Islet precursor cell (in vitro differentiated cells): ENCODE measurements at places on chromosomes 1 and 21.

DNA sequence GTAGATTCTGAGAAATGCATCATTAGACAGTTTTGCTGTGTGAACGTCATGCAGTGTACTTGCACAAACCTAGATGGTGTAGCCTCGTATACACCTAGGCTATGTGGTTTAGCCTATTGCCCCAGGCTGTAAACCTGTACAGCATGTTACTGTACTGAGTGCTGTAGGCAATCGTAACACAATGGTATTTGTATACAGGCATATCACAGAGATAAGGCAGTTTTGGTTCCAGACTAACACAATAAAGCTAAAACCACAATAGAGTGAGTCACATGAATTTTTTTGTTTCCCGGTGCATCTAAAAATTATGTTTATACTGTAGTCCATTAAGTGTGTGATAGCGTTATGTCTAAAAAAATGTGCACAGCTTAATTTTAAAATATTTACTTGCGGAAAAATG, 6.9 kb downstream of the IL10RB start:
- no peak for DNase-seq

GRCh38 chr1:86380257-86380861, 15.8 kb downstream of the ODF2L start:
- DNase-seq = no peak

GRCh38 chr1:111846842-111847241, 91.1 kb downstream of the DDX20 start:
- DNase-seq = no peak

DNA sequence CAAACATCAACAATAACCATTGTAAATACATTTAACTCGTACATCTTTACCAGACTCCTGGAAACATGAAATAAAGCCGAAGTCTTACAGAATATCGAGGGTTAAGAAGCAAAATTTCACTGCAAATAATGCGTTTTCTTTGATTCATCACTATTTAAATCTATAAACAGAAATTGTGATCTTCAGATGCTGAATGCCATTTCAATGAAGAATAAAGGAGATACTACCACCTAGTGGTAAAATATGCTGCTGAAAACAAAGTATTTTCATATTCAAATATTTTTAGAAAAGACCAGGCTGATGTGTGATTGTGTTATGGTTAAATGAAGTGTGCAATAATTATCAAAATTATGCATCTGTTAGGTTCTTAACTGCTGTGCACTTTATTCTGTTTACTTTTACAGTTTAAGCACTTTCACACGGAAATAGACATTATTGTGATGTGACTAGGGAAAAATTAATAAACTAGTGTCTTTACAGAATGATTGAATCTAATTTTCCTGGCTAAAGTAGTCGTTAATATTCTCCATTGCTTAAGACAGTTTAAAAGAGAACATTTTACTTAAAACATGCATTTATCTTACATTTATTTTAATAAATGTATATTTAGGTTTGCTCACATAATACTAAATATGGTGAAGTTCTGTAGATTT, 1093.1 kb downstream of the MRPL39 start:
- no peak for DNase-seq

DNA sequence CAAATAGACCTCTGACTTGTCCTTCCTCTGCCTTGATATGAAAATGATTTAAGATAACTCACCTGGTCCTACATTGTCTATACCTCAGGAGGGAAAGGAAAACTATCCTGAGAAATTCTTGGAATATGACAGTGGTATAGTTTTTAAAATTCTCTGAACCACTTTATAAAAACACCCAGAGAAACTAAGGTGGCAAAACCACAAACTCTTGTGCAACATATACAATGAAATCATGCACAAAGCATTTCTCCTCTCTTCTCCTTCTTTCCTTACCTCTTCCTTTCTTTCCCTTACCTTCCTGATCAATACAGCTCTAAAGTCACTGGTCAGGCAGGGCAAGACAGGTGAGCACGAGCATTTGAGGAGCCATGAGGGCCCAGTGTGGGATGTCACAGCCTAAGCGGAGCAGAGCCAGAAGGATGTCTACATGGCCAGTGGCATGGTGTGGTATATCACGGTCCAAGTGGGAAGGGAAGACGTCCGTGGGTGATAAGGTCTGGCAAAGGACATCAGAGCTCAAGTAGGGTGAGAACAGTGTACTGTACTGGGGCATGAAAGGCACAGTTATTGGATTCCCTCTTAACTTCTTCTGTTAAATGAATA, 543.3 kb downstream of the DPYD start:
- DNase-seq = no peak

DNA sequence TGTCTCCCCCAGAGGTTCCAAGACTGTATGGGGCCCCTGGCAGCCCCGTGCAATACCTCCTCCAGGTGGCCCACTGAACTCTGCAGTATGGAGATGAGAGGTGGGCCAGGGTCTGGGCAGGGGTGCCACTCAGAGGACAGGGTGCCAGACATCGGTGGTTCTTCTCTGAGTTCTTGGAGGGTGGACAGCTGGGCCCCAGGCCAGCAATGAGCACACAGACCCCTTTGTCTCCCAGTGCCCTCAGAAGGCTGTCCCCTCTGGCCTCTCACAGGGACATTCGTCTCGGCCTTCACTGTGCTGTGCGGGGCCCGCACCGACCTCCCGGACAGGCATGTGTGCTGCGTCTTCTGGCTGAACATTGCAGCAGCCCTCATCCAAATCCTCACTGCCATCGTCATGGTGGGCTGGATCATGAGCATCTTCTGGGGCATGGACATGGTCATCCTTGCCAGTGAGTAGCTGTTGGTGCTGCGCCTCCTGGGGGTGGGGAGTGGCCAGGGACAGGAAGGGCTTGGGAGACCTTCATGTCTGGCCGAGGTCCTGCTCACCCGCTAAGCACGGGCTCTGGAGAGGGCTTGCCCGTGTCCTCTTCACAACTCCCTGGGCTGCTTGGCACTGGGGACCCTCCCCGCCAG, 48.1 kb downstream of the STUM start:
- DNase-seq = no peak

DNA sequence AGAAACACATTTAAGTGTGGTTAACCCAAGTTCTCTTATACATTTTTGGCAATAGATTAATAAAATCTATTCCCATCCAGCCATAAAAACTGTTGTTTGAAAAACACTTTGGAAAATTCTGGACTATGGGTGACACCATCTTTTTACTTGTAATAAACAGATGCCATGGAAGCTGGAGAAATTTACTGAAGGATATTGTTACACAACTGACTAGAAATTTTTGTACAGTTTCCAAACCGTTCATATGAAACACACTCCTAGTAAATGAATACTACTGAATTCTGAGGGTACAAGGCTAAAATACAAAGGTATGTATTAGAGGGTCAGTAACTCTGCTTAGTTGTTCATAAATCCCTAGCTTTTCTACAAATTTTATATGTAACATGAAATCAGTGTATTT, 48.7 kb downstream of the TRIM33 start:
- DNase-seq = no peak

DNA sequence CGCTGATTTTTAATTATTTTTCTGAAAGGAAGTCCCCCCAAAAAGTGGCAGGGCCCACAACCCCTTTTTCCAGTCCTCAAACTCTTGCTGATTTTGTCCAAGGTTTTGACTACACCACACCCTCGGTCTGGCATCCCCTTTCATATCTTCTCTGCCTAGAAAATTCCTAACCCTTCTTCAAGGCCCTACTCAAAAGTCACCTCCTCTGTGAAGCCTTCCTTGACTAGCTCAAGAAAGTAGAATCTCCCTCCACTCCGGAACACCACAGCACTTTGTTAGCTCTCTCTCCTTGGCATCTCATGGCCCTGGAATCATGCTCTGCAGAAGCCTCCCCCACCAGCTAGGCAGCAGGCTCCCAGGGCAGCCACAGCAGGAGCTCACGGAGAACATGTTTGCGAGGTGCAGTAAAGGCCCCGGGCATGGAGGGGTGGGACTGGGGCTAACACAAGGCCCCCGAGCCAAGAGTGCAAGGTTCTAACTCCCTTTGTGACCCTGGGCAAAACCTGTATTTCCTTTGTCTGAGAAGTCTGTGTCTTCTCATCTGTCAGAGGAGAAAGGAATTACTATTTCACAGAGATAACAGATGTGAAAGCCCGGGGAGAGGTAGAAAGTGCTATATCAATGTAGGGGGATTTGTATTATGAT, 17.7 kb upstream of the S100A7 start:
- DNase-seq = peak; percentile 64

- DNase-seq = no peak
Measured at GRCh38 chr1:234132795-234133194, 228.3 kb downstream of the SLC35F3 start.

GRCh38 chr1:202811296-202812175, 782 bp downstream of the PCAT6 start:
- DNase-seq = peak; percentile 68

GRCh38 chr1:232244426-232244825, 385.5 kb downstream of the SIPA1L2 start:
- no peak for DNase-seq

DNA sequence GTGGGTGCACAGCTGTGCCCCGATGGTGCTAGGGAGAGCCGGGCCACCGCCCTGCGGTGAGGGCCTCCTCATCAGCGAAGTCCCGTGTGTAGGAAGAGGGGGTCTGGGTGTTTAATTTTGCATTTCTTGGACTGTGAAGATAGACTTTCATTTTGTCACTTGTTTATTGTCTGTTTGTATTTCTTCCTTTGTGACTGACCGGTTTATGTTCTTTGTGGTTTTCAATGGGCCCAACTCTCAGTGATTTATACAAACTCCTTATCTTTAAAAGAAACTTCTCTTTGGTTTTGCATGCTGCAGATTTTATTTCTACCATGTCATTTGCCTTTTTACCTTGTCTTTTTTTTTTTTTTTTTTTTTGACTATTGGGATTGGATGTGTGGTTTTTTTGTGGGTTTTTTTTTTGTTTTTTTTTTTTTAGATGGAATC, 65.1 kb downstream of the COL18A1 start:
- no peak for DNase-seq

- no peak for DNase-seq
Measured at GRCh38 chr1:11285883-11286734, 13.1 kb downstream of the UBIAD1 start.

- peak; percentile 99 for DNase-seq
Measured at GRCh38 chr1:156456625-156457465, 43.7 kb downstream of the MEF2D start.

DNA sequence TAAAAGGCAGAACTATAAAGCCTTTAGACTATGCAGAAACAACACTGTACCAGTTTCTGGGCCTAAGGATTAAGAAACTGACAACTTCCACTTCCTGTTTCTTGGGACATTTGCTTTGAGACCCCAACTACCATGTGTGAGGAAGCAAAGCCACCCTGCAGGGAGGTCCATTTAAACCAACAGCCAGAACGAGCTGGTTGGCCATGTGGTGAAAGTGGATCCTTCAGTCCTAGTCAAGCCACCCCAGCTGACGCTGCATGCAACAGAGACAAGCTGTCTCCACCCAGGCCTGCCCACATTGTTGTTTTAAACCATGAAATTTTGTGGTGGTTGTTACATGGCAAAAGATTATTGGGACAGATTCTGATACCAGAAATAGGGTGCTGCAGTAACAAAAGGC, 31.8 kb upstream of the SLFNL1 start:
- DNase-seq = no peak

DNA sequence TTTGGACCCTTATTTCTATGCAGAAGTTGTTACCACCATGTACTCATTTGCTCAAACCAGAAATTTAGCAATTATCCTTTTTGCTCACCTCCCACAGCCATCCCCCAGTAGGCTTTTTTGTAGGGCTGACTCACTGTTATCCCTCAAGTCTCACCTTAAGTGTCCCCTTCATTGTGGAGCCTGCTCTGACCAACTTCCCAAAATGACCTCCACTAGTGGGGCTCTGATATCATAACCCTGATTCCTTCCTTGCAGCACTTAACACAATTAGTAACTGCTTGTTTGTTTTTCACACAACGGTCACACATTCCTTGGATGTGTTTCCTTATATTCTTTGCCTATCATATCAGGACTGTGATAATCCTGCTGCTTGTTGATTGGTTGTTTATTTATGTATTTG, 76.7 kb downstream of the PATJ start:
- no peak for DNase-seq

DNA sequence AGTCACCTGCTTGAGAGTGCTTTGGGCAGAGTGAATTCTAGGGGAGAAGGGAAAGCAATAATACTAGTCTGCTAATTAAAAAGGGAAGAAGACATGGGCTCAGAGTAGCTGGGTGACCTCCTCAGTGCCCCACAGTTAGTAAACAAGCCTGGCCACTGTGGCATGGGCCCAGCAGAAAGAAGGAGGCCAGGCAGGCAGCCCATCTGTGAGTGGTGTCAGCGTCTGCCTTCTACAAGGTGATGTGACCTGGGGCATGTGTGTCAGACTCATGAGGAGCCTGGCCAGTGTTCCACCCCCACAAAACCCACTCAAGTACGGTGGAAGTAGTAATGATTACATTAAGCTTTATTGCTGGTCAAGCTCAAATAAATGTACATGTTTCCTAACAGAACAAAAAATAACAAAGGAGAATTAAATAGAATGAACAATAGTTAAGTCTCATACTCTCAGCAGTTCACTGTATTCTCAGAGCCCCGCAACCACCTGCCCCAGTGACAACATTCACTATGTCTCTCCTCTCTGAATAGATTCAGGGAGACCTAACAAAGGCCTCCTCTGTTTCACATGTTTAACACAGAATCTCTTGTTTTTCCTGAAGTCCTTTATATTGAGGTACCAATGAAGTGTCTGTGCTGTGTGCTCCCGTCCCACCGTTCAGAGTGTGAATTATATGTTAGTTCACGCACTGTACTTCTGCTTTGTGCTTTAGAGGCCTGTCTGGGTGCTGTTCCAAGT, 32.5 kb downstream of the SLC22A15 start:
- DNase-seq = no peak
